Stimulated activated CD8-positive, alpha-beta memory T cell treated with anti-CD3 and anti-CD28 coated beads, Interleukin-2, amount 100 ng/mL, for 1 hour (primary cell): ENCODE measurements at places on chromosomes 13 and 19.

- DNase-seq = no peak
Observed at GRCh38 chr13:55013051-55013450, 1984.4 kb downstream of the OLFM4 start.

DNA sequence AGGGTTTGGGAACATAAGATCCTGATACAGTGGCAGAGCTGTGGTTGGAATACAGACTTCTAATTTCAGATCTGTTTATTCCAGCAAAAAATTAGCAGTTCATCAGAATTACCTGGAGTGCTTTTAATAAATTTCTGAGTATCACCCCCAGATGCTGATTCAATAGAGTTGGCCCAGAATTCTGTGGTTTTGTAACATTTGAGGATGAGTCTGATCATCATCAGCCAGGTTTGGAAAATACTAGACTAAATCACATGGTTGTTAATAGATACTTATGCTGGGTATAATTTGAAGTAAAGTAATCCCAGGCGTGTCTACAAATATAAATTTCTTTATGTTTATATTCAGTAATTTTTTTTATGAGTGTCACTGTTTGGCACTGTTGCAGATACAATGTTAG is 4.8 kb downstream of the USPL1 start:
- DNase-seq = no peak

DNA sequence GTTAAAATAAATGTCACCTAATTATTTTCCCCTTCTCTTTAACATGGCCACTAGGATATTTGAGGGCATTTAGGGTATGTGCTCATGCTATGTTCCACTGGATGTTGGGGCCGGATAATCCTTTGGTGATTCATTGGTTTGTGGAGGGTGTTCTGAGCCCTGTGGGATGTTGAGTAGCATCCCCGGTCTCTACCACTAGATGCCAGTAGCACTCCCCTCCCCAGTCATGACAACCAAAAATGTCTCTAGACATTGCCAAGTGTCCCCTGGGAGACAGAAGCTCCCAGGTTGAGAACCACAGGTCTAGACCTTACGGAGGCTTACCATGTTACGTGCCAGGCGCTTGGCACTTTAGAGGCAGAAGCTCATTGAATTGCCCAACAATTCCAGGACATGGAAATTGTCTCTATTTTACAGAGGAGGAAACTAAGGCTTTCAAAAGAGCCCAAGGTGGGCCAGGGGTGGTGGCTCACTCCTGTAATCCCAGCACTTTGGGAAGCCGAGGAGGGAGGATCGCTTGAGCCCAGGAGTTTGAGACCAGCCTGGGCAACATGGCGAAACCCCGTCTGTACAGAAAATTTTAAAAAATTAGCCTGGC is 14.1 kb downstream of the SHANK1 start:
- no peak for DNase-seq

- no peak for DNase-seq
Observed at GRCh38 chr13:84951128-84951527, 848.1 kb downstream of the SLITRK6 start.

DNA sequence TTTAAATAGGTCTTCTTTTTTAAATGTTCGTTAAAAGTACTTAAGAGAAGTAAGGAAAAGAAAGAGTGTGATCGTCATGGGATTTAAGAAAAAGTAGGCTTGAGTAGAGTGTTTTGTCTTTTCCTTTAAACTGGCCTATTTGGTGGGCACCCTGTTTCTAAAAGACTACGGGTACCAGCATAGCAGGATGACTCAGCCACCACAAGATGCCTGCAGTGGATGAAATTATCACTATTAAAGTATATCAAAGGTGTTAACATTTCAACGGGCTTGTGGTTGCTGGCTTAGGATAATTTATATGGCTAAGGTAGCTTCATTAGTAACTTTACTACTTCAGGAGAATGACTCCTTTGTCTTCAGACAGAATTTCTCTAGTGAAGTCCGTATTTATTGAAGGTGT is 112.6 kb downstream of the STARD13 start:
- DNase-seq = no peak

DNA sequence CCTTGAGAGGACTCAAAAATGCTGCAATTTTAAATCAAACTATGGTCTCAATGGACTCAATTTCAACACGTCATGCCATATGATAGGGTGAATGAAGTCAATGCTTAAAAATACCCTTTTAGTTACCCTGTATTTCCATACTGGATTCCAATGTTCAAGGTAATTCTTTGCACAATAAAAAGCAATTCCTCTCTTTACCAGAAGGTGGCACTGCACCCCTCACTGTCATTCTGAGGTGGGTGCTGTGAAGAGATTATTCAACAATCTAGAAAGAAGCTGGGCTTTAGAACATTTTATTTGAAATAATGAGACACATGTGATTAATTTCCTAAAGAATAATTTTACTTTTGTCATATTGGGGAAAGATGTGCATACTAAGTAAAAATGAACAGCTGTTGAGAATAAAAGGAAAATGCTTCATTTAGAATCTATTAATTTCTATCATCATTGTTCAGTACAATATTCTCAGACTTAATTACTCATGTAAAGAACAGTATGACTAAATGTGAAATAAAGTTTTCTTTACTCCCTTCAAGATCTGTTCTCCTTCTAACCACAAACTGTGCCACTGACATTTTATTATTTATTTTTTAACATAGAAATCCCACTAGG is 789.1 kb downstream of the GPC5 start:
- DNase-seq = no peak

- no peak for DNase-seq
Observed at GRCh38 chr19:49154279-49154678, 917 bp downstream of the HRC start.

DNA sequence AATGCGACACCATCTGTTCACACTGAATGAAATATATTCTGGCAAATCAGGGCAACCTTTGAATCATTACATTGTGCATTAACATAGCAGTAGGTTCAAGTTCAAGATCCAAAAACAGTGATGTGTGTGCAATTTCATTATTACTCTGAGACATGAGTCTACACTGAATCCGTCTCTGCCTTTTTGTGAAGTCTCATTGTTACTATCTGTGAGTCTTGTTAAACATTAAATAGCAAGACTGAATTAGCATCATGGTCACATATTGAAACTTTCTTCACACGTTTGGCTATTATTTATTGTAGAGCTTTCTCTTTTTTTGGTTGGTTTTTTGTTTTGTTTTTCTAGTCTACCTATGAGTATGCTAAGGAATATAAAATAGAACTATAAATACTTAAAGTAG is 117.1 kb upstream of the SLITRK5 start:
- no peak for DNase-seq

DNA sequence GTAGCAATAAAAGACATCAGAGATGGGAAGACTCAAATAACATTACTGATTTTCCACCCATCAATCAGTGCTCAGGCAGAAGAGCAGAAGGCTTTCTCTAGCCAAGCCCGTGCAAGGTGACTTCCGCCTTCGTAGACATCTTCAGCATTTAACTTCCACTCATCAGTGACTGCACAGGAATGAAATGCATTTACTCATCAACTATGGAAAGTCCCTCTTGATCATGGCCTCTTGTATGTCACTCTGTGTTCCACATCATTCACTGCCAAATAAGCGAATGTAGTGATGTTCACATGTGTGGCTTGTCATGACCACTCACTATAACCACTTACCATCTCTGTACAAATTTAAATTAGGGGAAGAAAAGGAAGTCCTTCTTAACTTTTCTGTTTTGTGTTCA is 49.4 kb downstream of the SACS start:
- no peak for DNase-seq

- DNase-seq = no peak
Observed at GRCh38 chr19:34351382-34351826, 13.6 kb upstream of the GPI start.

DNA sequence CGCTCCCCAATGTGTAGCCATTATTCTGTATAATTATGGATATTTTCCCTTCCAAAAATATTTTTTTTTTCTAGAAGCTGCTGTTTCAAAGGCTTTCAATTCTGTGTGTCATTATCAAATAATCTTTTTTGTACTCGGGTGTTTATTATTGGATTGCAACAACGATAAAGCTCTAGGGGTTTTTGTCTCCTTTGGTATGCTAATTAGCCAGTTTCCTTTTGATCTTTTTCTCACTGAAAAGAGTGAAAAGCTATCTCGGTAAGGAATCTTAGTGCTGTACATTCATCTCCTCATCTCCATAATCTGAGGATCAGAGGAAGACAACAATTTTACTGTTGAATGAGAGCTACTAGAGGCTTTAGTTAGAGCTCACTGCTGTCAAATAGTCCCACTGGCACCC is 136.6 kb downstream of the OLFM4 start:
- DNase-seq = no peak

- DNase-seq = no peak
Observed at GRCh38 chr19:5996623-5997320, 18.8 kb upstream of the RANBP3 start.

DNA sequence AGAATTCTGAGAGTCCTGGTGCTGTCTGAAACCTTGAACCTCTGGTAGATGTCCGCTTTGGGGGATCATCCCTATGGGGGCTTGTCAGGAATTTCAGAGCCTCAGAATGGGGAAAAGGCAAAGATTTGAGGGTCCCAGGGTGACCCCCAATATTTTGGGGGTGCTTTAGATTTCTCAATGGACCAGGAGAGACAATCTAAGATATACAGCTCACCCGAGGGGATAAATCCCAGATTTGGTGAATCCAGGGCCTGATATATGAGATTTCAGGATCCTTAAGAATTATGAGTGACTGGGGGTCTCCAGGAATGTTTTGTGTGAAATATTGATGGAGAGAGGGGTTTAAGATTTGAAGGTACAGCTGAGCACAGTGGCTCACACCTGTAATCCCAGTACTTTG is 3.3 kb downstream of the CAPN12 start:
- DNase-seq = no peak

DNA sequence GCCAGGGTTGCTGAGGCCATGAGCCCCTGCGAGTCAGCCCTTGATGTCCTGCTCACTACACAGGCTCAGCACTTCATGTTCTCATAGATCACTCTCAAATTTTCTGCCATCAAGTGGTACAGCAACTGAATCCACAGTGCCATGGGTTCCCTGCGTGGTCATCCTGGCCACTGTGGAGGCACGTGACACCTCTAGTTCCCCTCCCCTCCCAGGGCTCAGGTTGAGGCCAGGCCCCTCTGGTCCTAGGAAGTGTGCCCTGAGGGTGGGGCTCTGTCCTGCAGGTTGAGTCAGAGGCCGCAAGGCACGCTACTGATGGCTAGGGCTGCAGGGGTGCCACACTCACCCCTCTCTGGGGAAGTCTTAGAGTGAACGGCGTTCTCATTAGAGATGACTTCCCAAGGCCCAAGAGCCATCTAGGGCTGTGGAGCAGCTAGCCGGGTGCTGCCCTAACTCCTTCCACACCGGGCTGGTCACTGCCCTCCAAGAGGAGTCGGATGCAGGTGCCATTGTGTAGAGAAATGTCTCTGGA is 39.8 kb upstream of the TPM4 start:
- no peak for DNase-seq

- DNase-seq = no peak
Observed at GRCh38 chr13:73714522-73714921, 419.7 kb downstream of the KLF12 start.

DNA sequence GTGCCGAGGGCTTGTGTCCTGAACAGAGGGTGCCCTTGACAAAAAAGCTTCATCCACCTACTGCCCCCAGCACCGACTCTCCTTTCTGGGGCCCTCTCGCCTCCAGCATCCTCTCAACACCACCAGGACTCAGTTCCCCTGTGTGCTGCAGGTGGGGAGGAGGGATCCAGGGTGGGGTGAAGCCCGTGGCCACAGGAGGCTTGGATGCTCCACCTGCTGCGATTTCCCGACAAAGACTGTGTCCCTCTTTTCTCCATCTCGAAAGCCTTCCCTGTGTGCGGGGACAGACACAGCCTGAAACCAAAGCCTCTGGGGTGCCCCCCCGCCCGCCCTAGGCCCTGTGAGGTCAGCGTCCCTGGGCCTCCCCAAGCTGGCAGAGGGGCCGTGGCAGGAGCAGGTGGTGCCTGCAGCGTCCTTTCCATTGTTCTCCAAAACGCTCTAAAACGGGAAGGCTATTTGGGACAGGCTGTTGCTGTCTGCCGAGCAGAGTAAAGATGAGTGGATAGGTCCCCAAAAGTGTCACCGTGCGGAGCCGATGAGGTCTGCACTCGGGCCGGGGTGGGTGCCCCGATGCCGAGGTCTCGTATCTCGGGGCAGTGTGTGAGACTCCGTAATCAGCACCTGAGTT is 185.7 kb downstream of the PTPRS start:
- no peak for DNase-seq

GRCh38 chr13:65829241-65830008 is 1400.7 kb downstream of the PCDH9 start:
- DNase-seq = no peak

DNA sequence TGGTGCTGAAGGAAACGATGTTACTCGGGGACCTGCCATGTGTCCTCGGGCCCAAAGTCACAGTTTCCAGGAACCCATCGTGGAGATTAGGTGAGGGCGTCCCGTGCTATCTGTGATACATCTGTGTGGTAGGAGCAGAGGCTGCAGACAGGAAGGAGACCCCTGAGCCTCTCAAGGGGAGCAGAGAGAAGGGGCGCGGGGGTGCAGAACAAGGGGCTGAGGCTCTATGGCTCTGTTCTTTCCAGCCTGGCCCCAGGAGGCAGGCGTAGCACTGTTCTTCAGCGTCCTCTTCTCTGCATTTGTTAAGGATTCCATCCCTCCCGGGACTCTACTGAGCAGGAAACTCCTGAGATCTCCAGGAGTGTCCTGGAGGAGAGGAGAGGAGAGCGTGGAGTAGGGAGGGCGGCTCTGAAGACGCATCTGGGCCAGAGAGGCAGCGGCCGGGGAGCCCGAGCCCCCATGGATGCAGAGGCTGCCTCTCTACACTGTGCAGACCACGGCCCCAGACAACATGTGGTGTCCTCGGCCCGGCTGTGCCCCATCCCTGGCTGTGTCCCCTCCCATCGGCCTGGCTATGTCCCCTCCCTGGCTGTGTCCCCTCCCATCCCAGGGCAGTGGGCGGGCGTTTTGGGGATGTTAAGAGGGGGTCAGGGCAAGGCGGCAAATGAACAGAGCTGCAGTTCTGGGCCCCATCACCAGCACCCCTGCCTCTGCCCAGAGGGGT is 118.0 kb downstream of the ATP11A start:
- no peak for DNase-seq

DNA sequence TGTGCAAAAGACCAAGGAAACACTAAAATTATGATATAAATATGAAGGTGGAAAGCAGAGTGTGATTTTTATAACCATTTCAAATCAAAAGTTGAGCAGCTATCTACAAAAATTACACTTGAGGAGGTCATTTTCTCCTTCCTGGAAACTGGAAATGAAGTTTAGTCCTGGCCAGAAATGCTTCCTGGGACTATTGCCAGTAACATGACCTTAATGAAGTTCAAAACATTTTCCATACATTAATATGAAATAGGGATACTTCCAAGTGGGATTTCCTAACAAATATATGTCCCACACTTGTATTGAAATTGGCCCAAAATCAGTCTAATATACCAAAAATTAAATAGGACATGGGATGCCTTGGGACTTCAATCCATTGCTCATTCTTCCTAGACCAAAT is 1556.8 kb upstream of the MIR17HG start:
- no peak for DNase-seq
